Uterus (tissue), 4 donors: ENCODE measurements at places on chromosomes 11 and 22. TPM values are rescaled to one million over a fixed set of nuclear protein-coding genes. Genes with fewer than 3 reads are reported as not detected.

- no peak for DNase-seq
Measured at GRCh38 chr11:45896422-45896984, 10.6 kb downstream of the FREY1 start.

GRCh38 chr11:536841-537621 lies at the start of gene LRRC56:
Gene LRRC56, plus strand, starts transcription at chr11:537527. Its CDS starts 3,158 bp downstream, at chr11:540685.
- peak; percentile 70 for DNase-seq

- no peak for DNase-seq
Measured at GRCh38 chr11:68506908-68507307, 46.4 kb downstream of the PPP6R3 start.

GRCh38 chr11:117900121-117900648 lies 23.7 kb upstream of the FXYD6 start:
- DNase-seq = peak; percentile 6

DNA sequence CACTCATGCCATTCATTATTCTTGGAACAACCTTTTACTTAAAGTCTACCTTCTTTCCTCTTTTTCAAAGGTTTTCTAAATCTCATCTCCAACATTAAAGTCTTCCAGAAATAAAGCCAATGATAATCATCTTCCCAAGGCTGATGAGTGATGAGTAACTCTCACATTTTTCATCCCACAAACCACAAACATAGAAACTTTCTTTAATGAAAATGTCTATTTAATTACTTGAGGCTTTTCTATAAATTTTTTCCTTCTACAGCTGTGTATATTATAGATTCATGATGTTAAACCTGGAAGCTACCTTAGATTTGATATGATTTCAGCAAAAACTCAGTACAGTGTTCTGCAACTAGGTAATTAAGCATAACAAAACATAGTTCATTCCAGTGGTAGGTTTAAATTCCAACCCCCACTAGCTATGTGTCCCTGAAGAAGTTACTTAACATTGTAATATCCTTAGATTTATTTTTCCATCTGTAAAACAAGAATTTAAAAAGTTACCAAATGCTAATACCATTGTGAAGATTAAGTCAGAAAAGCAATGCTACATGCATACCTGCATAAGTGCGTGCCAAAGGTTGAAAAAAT lies 845.4 kb downstream of the KCNA4 start:
- no peak for DNase-seq

Gene E2F8
- total RNA-seq = not detected
